ENCODE measurements at places on chromosomes 2 and 18.

DNA sequence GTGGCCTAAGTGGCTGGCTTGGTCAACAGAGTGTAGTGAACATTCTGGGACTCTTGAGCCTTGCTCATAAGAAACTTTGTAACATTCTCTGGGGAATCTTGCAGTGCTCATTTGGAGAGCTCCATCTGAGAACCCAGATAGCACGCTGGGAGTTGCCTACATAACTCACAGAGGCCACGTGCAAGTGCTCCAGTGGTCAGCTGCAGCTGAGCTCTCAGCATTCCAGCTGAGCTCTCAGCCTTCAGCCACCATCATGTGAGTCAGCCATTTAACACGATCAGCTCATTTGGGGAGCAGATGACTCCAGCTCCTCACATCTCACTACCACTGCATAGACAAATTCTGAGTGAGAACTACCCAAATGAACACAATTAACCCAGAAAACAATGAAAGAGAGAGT, 25.5 kb upstream of the CTNNA2 start:
- DNase-seq, result no peak

GRCh38 chr2:60837123-60837522, 44.3 kb upstream of the REL start:
- DNase-seq, result no peak

GRCh38 chr2:216911008-216911407, 51.1 kb upstream of the TNP1 start:
- DNase-seq, result no peak

DNA sequence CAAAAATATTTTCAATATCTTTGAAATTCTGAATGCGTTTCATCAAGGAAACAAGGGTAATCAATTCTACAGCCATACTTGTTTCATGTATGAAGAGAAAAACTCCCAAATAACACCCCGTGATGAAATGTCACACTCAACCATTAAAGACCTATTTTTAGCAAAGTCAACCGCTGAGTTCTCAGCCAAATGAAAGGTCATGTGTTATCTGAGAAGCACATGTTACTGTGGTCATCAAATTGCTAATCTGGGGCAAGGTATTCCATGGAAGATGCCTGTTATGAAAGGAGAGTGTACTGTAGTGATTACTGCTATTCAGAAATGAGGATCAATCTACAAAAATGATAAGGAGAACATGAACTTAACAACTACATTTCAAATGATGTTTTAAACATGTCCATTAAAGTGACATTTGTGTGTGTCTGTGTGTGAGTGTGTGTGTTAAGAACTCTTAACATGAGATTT, 126.7 kb downstream of the BCL2 start:
- no peak for DNase-seq

GRCh38 chr2:226802573-226802972, 3.0 kb upstream of the IRS1 start:
- no peak for DNase-seq

GRCh38 chr2:202060218-202060617, 12.8 kb upstream of the KIAA2012 start:
- DNase-seq, result no peak

DNA sequence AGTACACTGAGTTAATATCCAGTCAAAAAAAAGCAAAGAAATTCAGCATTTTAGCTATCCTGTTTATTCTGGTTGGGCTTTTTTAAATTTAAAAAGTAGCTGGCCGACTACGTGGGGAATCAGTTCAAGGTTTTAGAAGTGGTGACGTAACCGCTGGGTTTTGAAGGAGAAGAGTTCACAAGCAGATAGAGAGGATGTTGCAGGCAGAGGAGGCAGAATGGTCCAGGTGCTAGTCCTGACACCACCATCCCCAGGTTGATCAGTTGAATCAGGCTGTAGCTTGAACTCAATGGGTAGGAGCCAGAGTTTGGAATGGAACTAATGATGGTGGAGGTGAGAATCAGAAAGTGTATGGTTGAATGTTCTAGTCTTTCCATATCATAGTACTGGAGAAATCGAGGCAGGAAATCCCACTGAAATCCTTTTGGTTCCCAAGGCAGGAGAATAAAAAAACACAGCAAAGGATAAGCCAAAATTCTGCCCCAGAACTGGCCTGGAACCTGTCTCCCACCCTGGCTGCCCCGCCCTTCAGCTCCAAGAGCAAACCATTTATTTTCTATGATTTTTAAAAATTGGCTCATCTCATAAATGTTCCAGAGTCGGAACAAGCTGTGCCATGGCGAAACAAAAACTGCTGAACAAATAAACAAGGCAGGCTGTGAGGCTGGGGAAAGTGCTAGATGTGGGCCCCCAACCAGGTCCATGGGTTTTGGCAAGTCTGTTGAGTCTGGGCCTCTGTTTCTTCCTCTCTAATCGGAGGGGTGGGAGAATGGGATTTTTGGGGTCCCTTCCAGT, 44.0 kb downstream of the SLC4A1AP start:
- no peak for DNase-seq

GRCh38 chr2:226963528-226963927, 127.7 kb downstream of the RHBDD1 start:
- no peak for DNase-seq

DNA sequence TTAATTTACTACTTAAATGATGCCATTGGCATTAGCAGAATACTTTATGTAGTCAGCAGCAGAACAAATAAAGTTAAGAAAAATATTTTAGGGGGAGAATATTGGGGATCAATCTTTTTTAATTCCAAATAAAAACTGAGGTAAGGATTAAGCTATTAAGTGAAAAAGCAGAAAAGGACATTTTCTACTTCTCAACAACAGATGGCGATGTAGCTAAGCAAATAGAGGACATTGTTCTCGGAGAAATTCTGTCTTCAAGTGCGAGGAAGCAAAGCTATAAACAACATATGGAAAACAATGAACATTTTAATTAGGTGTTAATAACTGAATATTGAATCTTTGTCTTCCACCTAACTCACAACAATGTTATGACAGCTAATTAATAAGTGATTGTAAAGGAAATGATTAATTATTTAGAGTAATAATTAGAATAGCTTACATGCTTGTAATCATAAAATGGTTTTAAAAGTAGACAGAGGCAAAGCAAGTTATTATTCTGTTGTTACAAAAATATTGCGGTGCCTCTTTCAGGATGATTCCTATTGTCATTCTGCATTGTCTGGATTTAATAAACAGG, 32.9 kb upstream of the CCDC93 start:
- DNase-seq, result no peak

DNA sequence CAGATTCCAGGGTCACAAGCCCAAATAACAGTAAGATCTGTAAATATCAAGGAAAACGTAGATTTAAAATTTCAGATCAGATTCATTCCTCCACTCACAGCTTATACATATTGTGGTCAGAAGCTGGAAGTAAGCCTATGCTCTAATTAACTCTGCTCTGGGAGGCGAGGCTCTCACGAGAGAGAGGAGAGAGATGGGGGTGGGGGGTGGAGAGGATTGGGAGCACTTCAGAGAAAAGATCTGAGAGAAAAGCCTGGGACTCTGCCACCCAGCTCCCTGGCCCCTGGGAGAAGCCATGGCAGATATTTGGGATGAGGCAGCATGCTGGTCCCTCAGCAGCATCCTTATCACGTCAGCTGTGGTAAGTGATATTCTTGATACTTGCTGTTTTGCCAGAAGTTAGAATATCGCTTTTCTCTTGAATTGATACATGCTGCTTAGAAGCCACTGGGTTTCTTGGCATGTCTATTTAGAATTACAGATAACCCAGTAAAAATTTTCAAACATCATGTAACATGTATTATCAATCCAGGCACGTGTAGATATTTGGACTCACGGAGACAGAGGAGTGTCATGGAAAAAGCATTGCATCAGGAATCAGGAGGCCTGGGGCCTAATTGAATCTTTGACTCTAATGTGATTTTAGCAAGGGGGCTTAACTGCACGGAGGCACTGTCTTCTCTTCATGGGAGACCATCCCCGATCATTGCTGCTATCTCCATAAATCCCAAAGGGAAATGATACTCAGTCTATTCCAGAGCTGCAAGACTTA, 265.4 kb downstream of the HRH4 start:
- no peak for DNase-seq

Data from stimulated activated CD8-positive, alpha-beta memory T cell treated with anti-CD3 and anti-CD28 coated beads, Interleukin-12 subunit alpha, Interleukin-12 subunit beta, amount 100 ng/mL, for 1 hour (primary cell).